Renal cortex interstitium (tissue), 15 donors: ENCODE measurements at places on chromosomes 2 and 18. TPM values are rescaled to one million over a fixed set of nuclear protein-coding genes. Genes with fewer than 3 reads are reported as not detected.

DNA sequence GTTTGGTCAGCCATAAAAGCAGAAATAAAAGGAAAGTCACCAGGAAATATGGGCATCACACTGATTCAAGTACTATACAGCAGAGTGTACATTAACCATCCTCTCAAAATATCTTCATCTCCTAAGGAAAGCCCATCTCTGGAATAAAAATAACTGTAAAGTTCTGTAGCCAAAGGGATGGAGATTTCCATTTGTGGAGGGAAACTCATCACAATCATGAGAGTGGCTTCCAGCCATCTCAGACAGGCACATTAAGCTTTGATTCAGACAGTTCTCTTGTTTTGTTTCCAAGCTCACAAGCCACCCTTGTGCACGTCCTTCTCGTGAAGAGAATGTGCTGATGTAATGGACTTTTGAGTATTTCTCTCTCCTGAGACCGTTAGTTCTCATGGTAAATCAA is 695.5 kb downstream of the LRRTM4 start:
- DNase-seq: no peak

GRCh38 chr2:164430166-164430783 is 191.0 kb downstream of the GRB14 start:
- peak; percentile 9 for DNase-seq

Gene THAP4
- 53.5 TPM for polyA plus RNA-seq

Gene FBLN7
- polyA plus RNA-seq: 9.3 TPM
